ENCODE measurements at places on chromosomes 2 and 18. TPM values are rescaled to one million over a fixed set of nuclear protein-coding genes. Genes with fewer than 3 reads are reported as not detected.

PRKAG3 gene
- polyA plus RNA-seq: not detected

OR6B2 gene
- polyA plus RNA-seq: not detected

RESP18 gene
- not detected for polyA plus RNA-seq

PNO1 gene
- 14.3 TPM for polyA plus RNA-seq

TRPM8 gene
- 0.05 TPM for polyA plus RNA-seq

- DNase-seq: no peak
Observed at GRCh38 chr2:1563943-1564891, 151.0 kb downstream of the TPO start.

GRCh38 chr2:170142502-170142901, 35.4 kb upstream of the MYO3B start:
- no peak for DNase-seq

DNA sequence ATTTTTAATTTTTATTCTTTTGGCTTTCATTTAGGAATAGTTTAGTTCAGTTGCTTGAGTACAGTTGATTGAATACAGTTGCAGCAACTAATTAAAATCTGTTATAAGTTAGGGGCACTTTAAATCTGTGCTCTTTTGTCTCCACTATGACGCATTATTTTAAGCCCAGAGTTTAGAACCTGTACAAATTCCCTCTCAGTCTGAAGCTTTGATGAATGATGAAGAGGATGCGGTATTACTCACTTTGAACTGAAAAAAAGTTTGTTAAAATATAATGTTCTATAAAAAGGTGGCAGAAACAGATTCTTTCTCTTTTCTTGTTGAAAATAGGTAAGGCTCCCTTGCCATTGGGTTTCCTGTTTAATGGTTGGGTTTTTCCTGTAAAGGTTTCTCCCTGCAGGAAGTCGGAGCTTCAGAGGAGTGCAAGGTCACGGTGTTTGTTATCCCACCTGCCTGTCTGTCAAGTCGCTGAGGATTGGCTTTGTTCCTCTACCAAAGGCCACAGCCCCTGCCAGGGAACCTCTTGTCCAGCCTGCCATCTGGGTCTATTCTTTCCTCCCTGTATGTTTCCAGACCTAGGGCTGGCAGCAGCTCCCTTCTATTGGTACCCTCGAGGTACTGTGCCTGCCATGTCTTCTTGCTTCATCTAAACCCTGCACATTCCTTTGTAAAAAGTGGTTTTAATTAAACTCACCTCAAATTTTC, 43.8 kb upstream of the FN1 start:
- DNase-seq: no peak

DNA sequence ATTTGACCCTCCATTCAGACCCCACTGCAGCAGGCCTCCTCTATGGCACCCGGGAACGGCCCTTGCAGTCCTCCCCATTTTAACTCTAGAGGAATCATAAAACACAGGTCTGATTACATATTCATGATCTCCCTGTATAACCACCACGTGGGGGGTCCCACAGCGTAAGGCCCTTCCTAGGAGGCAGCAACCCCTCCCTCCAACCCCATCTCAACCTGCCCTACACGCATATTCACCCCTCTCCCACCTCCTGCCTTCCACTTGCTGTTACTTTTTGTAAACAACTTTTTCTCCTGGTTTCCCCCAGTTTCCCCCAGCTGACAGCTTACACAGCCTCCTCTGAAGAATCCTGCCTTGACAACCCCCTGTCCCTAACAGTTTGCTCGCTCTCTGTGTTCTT, 85.1 kb upstream of the FOXI3 start:
- no peak for DNase-seq

- no peak for DNase-seq
Observed at GRCh38 chr2:172177996-172178395, 75.3 kb upstream of the DLX2 start.

GRCh38 chr2:219082332-219082958, 21.7 kb upstream of the IHH start:
- no peak for DNase-seq

GRCh38 chr18:7953095-7953958, 386.2 kb downstream of the PTPRM start:
- no peak for DNase-seq

GRCh38 chr2:132446444-132446843, 29.8 kb downstream of the GPR39 start:
- DNase-seq: no peak

Data from urinary bladder (tissue), 4 donors.